Chondrocyte (in vitro differentiated cells): ENCODE measurements at places on chromosomes 12 and 14. TPM values are rescaled to one million over a fixed set of nuclear protein-coding genes. Genes with fewer than 3 reads are reported as not detected.

DNA sequence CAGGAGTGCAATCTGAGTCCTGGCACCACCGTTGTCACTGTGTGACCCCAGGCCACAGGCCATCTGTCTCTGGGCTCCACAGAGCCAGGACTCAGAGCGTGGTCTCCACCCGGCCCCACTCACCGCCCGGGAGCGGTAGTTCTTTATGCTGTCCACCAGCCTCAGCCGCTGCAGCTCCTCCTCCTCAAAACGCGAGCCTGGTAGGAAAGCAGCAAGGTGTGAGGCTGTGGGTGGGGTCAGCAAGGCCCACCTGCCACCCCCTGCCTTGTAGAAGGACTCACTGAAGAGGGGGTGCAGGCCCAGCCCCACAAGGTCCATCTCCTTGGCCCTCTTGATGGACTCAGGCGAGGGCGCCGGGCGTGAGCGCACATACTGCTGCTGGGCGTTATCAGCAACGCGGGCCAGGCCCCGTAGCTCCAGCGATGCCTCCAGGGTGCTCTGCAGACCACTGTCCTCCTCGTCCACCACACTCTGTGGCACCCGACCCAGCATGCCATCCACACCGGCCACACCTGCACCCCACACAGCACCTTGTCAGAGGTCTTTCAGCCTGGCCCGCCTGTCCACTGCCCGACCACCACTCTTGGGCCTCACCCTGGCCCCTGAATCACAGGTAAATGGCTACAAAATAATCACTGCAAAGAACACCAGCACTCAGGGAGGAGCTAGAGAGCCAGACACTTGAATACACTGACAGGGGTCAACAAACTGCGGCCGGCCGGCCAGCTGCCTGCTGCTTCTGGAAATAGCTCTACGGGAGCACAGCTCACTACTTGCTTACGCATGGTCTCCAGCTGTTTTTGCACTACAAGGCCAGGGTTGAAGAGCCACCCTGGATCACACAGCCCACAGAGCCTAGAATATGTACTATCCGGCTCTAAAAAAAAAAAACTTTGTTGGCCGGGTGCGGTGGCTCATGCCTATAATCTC lies 16.3 kb downstream of the CFAP73 start:
- no peak for DNase-seq

The POTEG gene
- total RNA-seq: not detected in 3 replicates

- DNase-seq: no peak
These were observed 35.8 kb downstream of the TRIP11 start for GRCh38 chr14:92004062-92004461.

- no peak for DNase-seq
These were observed 118.8 kb upstream of the SINHCAF start for GRCh38 chr12:31444736-31445135.

The CMTM5 gene
- total RNA-seq: not detected in 3 replicates

The CKB gene
- total RNA-seq: 81.0 to 141 TPM (median 139 TPM) in 3 replicates

DNA sequence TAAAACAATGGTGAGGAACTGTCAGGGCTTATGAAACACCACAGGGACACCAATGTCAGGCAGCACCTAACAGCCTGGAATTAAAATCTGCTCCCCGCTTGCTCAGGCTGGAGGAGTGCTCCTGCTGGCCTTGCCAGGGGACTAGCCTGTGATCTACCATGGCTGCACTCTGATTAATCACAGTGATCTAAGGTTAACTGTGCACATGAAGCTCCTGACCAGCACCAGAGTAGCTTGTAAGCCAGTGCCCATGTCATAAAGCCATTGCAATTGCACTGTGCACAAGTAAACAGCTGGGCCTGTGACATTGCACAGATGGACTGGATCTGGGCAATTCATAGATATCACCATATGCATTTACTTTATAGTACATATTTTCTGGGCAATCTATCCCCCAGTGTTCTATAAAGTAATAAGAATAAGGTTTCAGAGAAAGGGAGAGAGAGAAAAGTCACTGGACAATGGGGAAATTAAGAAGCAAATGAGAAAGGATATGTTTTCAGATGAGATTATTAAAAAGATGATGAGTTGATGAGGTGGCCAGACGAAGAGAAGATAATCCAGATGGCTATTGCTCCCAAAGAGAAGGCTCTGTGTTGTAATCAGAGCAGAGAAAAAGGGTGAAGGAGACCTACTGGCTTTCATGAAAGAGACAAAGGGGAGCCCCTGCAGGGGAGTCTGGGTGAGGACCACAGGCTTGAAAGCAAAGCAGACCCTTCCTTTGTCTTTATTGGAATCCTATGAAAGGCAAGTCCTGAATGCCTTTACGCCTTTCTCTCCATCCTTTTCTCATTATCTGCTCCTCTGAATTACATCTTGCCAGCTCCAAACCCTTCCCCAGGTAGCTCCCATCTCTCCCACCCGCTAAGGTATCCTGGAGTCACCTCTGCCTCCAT lies 145.8 kb downstream of the SLC38A6 start:
- DNase-seq: no peak

DNA sequence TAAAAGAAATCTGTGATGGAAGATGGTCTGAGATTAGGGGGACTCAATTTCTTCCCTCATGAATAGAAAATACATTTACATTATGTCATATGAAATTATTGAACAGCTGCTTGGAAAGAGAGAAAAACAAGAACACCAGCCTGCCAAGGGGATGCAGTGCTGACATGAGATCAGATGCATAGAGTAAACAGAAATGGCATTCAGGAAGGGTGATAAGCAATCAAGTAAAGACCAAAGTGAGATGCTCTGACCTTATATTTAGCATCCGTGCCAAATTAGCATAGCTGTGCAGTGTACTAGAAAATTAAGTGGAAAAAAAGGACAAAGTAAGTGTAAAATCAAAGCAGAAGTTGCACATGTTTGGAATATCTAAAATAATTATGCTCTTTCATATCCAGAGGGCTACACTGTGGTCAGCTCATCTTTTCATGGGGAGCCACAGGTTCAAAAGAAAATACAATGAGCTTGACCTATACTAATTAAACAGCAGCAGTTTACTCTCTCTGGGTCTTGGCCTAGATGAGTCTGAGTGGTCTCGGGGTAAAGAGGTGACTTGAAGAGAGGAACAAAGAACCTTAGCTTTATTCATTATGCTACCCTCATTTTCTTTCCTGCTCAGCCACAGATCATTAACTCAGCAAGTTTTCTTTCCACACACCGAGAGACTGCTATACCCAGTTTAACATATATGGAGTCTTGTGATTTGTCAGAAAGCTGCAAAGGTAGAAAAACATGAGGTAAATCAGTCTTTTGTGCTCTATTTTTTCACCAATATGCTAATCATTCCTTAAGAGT lies 359.4 kb upstream of the FOXG1 start:
- no peak for DNase-seq

DNA sequence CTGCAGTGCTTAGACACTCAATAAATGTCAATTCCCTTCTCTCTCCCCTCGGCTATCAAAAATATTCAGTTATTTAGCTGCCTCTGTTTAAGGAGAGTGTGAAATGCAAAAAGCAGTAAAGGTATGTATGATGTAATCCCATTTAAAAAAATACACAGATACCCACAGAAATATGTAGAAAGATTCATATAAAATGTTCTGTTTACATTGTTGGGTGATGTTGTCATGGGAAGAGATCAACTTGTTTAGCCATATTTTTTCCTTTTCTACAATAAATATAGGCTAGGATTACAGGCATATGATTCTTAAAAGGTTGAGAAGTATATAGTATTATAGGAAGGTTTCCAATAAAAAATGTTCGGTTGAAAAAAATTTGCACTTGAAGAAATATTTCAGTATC lies 7.8 kb downstream of the PPP2R3C start:
- no peak for DNase-seq

DNA sequence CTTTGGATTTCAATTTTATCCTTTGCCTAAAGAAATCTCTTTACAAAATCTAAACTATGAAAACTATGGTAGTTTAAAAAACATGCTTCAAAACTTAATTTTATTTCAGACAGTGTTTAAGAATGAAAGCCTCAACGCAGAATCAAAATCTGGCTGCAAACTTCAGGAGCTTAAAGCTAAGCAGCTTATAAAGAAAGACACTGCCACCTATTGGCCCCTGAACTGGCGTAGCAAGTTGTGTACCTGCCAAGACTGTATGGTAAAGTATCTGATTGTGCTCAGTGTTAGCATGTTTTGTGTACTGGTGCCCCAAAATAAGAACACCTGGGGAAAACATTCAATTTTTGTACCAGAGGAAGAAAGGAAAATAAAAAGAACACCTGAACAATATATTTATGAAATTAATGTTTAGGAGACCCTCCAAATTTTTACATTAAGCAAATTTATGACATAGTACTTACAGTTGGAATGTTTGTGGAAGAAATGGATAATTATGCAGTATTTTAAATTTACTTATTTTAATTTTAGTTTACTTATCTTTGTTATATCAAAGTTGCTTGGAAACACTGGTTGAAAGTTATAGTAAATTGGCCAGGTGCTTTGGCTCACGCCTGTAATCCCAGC lies 12.2 kb downstream of the UBR7 start:
- DNase-seq: no peak
